ENCODE measurements at places on chromosomes 1 and 21.

- no peak for DNase-seq
Measured at GRCh38 chr1:225539575-225539974, 111.7 kb upstream of the LBR start.

- DNase-seq: no peak
Measured at GRCh38 chr21:46322351-46323226, 1.1 kb downstream of the C21orf58 start.

DNA sequence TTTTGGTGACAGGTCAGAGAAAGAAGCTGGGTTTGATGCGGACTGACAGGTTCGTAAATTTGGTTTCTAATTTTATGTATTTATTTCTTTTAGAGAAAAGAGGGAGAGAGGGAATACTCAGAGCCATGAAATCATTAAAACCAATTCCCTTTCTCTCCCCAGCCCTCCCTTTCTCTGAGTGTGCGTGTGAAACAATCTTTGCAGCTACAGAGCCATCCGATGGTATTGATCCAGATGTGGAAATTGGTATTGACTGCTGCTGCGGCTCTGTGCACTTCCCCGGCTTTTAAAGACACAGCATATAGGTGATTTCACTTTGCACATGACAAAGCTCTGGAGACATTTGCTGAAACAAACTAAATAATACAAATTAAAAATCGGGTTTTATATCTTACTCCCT lies 42.4 kb upstream of the PBX1 start:
- DNase-seq: no peak

DNA sequence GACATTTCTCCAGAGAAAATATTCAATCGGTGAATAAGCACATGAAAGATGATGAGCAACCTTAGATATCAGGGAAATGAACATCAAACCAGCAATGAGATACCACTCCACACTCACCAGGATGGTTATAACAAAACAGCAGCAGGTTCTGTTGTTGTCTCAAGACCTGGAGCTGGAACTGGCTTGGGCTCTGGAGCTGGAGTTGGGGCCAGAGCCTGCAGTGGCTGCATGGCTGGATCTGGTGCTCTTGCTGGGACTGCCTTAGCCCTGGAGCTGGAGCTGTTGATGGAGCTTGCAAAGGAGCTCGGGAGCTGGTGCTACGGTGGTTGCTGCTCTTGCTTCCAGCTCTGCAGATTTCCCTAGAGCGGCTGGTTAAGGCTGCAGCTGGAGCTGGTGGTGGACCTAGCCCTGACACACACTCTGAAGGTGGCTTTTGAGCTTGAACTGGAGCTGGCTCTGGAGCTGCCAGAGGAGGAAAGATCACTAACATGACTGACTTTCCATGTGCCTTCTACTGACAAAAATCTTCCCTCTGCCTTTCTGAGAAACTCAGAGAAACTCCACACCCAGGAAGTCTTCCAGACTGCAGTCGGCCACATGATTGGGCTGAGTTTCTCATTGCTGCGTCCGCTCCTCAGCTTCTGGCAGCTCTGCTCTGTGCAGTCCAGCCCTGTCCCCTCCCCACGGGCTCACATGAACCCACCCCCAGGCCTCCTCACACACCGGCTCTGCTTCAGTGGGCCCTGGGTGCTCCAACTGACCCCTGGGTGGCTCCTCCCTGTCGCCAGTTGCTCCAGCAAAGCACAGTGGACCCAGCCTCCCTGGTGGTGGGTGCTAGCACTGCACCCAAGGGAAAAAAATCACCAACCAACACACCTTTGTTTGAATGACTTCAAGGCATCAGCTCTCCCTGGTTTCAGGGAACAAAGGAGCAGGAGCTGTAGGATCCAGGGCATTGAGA lies 139.1 kb upstream of the FMN2 start:
- no peak for DNase-seq

DNA sequence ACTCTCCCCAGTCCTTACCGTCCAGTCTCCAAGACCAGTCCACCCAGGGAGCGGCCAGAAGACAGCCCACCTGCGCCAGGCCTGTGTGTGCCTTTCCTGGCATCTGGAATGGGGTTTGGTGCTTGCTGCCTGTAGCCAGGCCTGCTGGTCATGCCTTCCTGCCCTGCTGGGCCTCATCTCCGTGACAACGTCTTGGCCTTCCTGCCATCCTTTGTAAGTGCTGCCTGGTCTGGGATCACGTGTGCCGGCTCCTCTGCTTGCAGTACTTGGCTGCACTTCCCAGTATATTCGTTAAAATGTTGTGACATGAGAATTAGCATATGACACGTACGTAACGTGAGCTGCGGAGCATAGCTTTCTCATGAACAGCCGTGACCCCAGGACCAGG lies 145.3 kb upstream of the COL6A1 start:
- DNase-seq: no peak

DNA sequence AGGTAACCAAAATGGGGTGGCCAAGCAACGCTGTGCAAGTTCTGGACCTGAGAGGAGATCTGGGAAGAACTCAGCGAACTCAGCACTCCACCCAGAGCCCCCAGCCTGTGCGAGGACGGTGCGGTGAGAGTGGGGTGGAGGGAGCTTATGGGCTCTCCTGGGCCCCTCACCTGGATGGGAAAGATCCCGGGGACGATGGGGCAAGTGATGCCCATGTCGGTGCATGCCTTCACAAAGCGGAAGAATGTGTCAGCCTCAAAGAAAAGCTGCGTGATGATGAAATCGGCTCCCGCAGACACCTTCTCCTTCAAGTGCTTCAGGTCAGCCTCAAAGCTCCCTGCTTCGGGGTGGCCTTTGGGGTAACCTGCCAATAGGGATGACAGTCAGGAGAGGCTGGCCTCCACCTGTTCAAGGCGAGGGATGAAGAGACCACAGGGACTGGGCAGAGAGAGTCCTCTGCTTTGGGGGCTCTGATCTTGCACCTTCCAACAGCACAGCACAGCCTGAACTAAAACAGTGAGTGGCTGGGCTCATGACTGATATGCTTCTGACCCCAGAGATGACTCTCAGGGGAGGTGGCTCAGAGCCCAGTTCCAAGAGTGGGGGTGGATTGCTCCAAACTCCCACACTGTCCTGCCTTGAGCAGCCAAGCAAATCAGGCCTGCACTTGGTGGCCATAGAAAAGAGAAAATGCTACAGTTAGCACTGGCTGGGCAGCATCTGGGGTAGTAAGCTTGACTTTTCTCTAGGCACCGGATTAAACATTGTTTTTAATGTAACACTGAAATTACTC lies 9.5 kb downstream of the MTHFR start:
- no peak for DNase-seq

DNA sequence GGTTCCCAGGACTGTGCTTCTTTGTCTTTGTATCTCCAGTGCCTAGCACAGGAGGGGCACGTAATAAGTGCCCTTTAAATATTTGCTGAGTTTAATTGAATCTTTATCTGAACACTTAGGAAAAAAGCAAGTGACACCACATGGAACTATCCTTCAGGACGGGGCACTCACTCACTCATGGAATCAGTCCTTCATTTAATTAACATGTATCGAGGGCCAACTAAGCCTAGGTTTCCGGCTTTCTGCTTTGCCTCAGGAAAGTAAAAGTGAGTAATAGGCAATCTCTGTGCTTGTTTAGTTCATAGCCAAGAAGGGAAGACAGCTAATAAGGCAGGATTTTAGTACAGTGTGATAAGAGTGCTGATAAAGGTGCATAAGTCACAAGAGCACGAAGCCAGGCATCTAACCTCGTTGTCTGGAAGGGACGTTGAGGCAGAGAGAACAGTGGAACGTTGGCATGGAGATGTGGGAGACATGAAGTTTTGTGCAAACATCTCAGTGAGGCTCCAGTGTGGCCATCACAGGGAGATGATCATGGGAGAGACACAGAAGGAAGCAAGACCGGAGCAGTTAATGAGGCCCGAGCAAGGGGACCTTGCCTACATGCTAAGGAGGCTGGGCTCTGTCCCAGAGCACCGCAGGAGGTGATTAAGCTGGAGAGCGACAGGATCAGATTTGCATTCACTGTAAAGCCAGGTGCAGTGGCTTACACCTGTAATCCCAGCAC lies 54.1 kb upstream of the TRIM67 start:
- DNase-seq: no peak

DNA sequence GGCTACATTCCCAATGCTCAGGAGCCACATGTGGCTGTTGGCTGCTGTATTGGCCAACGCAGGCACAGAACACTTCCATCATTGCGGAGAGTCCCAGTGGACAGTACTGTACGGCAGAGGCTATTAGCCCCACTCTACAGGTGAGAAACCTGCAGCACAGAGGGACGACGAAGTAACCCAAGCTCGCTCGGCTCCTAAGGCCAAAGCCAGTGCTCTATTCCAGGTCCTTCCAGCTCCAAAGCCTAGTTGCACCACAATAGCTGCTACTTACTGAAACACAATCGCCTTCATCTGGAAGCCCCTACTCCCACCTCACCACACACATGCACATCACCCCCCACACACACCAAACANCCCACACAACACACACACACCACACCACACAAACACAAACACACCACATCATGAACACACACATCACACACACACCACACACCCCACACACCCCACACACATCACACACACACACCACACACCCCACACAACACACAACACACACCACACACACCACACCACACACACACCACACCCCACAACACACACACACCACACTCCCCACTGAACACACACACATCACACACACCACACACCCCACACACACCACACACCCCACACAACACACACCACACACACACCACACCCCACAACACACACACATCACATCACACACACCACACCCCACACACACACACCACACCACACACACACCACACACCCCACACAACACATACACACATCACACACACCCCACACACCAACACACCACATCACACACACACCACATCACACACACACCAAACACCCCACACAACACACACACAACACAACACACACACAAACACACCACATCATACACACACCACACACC lies 3.2 kb downstream of the LYPD8 start:
- DNase-seq: no peak

DNA sequence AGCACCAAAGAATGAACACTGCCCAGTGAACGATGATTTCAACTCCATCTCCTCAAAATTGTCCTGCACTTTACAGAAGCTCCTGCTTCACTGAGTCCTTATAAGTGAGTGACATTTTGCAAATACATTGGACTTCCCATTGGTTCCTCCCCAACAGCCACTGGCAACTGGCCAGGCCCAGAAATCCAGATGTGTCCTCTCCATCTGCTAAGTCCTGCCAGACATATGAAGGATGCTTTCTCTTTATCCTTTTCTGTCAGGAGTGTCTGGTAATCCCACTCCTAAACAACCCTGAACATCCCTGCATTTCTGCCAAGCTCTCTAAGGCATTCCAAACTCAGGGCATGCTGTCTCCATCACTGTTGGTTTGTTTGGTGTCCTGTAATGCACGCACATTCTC lies 271.8 kb downstream of the RRAGC start:
- DNase-seq: no peak

DNA sequence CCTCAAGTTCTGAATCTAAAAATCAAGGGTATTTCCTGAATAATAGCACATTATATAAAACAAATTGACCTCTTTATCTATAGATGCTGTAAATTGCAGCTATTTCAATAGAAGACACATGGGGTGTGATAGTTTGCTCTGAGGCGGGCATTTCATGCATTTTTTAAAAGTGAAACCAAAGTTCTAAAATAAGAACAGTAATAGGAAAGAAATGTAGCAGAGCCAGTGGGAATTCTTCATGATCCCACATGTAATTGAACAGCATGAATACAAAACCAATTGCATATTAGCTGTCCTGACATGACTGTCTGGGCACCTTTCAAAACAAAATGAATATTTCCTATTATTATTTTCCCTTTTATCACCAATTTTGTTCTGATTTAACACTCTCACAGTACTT lies 85.0 kb downstream of the RGS21 start:
- DNase-seq: no peak

DNA sequence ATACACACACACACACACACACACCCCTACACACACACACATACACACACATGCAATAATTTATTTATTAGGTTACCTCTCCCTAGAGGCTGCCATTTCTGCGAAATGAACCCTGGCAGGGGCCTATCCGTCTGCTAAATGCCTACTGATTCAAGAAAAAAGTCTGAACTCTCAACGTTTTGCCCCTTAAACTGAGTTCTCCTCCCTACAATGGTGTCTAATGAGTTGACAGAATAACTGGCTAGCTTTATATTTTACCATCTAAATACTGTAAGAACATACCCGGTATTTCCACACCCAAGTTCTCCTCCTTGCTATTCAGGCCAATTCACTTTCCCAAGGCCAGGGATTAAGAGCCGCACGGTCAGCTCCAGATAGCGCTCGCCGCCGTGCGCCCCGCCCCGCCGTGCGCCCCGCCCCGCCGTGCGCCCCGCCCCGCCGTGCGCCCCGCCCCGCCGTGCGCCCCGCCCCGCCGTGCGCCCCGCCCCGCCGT lies 339 bp upstream of the RNPC3 start:
- DNase-seq: peak; percentile 46
